ENCODE measurements at places on chromosomes 5 and 9.
A peak's percentile ranks its signal among the peaks of the same experiment; 100 is the strongest.

GRCh38 chr5:167336161-167336560 is 955.3 kb upstream of the WWC1 start:
- no peak for DNase-seq

GRCh38 chr5:111975133-111975532 is 218.1 kb upstream of the NREP start:
- DNase-seq: no peak

DNA sequence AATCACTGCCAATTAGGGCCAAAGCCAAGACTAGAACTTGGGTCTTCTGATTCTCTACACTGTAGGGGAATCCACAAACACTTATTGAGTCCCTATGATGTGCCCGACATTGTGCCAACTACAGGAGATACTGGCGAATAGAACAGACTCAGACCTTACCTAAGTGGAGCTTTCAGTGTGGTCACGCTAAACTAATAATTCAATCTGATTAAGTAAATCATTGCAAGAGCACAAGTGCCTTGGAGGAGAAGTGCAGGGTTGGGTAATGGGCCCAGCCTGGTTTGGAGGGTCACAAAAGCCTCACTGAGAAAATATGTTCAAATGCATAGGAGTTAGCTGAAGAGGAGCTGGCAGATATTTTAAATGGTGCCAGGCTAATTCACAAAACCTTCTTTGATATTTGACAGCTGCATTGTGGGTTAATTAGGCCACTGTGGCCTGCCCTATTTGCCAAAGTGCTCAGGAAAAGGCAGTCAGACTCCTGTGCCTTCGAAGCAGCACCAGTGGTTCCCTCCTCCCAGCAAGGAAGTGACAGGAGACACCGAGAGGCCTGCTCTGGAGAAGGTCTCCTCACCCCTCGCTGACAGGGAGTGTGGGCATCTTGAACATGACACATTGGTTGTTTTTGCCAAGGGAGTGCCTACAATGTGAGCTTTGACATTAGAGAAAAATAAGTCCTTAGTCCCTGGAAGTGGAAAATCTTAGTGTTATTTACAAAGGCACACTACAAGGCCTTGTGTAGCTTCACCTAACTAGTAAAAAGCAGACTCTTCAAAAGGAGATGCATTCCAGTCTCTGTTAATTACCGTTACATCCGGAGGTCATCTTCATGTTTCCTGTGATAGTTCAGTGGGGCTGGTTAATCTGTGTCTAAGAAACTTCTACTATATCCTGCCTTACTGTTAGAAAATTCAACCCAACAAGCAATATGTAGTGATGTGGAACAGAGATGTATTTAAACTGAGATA is 24.1 kb upstream of the TRAF1 start:
- DNase-seq: no peak

GRCh38 chr5:6705088-6705487 is 8.1 kb upstream of the TENT4A start:
- DNase-seq: no peak

- no peak for DNase-seq
Measured at GRCh38 chr5:45189481-45189880, 380.7 kb downstream of the MRPS30 start.

DNA sequence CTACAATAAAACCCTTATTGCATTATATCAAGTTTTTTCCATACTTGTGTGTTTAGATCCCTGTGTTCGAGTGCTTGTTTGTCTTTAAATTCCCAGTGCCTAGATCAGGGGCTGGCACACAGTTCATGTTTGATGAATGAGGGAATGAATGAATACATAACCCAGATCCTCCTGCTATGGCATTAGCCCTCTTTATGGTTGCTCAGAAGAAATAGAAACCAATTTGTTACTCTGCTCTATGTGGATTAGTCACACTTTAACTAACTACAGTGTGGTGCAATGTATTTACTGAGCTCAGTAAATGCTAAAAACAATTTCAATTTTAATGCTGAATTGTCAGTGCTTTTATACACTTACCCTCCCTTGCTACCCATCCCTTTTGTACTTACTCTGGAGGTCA is 16.4 kb upstream of the GALNT10 start:
- no peak for DNase-seq

DNA sequence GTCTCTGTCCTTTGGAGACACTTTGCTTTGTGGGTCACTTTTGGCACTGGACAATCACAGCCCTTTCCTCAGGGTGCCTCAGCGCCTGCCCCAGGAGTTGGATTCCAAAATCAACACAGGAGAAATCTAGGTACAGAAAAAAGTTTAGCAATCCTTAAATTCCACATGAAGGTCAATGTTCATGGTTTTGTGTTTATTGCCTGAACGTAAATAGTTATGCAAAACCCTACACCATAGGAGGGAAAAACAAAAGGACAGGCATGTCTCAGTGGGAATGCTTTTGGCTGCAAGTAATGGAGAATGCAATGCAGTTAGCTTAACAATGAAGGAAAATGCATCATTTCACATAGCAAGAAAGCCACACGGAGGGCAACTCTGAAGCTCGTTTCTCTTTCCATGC is 6.5 kb upstream of the HMCN2 start:
- DNase-seq: no peak

DNA sequence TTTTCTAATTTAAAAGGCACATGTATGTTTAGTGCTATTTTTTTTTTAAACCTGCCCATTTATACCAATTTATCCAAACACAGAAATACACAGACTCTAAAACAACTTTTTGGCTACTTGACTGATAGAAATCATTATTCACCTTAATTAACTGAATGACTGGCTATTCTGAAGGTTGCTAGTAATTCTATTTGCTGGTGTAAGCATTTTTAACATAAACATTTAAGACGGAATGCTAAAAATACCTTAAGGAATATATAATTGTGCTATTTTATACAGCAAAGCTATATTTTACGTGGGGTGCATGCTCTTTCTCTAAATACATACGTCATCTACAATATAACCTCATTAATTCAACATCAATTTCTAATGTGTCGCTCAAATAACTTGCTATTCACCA is 14.9 kb downstream of the GLIS3 start:
- no peak for DNase-seq

- DNase-seq: no peak
Measured at GRCh38 chr5:32428426-32428825, 16.1 kb downstream of the ZFR start.

GRCh38 chr9:109912726-109913460 is 132.9 kb downstream of the PALM2AKAP2 start:
- DNase-seq: no peak

DNA sequence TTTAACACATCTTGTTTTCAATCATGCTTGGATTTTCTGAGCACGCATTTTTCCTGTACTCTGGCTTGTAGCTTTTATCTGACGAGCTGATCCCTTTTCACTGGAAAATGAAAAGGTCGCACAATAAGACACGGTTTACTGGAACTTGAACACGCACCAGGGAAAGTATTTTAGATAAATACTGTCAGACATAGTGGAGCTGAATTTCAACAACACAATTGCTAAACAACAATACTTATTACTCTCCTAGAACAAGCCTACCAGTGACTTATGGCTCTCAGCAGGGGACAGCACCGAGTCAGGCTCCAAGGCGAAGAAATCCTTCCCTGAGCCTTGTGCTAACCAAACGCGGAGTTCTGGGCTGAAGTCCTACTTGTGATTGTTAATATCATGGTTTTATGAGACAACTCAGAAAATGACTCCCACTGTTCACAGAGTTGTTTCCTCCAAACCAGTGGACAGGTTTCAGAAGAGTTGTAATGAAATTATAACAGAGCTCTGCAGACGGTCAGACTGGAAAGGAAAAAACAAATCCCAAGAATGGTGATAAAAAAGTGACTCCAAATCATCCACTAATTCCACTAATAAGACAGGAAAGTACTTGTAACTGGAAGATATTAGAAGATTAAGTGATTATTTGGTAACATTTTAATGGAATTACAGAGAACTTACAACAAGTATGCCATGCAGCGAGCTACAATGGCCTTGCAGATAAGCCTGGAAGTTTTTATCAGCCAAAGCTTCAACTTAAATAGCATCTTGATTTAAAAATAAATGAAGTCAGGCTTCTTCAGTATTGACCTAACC is 359.6 kb downstream of the EBF1 start:
- no peak for DNase-seq

GRCh38 chr5:72519111-72519510 is 11.9 kb upstream of the ZNF366 start:
- no peak for DNase-seq

GRCh38 chr5:65668696-65669095 is 43.9 kb downstream of the SHLD3 start:
- DNase-seq: no peak

GRCh38 chr5:67639313-67639712 is 442.7 kb upstream of the CD180 start:
- DNase-seq: no peak

DNA sequence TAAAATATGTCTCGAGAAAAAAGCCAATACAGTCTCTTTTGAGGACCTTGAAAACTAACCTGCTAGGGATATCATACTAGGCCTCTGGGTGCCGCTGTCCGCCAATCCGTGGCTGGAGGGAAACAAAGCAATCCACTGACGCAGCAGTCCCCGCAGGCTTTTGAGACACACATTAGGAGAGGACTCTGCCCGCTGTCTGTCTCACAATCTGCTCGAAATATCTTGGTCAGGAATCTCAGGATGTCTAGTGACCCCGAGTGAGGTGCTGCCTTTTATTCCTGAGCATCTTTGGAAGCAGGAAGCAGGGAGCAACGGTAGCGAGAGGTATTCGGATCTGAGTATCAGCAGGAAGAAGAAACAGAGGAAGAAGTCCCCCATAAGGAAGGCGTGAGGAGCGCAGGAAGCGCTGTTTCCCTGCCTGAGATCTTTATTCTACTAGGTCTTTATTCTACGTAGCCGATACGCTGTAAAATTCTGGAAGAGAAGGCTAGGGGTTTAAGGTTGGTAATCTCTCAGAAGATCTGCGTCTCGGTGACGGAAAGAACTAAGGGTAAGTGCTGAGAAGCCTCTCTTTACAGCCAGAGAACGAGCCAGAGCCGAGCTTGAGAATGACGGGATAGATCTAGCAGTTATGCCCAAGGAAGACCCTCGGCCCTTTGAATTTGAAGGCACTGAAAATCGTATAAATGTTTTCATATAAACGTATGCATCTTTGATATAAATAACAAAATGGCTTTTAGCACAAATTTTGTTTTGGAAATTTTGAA is 4.0 kb upstream of the PCDHGA1 start:
- DNase-seq: peak; percentile 61

DNA sequence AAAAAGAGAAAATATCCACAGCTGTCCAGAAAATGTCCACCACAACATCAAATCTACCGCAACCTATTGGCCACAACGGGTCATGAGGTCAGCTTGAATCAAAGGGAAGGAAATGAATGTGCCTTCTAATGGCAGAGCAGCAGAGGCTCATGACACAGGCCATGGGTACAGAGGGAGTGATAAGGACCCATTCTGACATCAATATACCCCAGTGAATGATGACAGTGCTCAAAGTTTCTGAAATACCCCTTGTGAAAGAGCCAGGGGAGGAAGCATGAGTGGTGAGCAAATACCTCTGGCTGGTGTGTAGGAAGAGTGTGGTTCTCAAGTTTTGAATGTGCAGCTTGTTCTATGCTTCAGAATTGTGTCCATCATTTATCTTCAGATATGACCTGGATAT is 348.2 kb downstream of the IRX1 start:
- DNase-seq: no peak

DNA sequence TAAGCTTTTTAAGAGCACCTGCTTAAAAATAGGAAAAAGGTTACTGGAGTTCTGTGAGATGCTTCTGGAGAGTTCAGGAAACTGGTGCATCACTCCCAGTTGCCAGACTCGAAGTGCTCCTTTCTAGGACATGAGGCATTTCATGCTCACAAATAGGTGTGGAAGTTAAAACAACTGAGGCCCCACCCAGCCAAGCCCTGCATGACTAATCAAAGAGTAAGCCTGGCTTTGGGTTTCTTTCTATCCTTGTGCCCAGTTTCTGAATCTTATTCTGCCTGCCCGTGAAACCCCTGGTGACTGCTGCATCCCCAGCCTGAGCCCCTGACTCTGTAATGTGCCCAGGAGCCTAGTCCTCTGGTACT is 7.7 kb downstream of the SPINK9 start:
- DNase-seq: no peak

GRCh38 chr5:37615184-37615583 is 224.7 kb downstream of the GDNF start:
- no peak for DNase-seq

DNA sequence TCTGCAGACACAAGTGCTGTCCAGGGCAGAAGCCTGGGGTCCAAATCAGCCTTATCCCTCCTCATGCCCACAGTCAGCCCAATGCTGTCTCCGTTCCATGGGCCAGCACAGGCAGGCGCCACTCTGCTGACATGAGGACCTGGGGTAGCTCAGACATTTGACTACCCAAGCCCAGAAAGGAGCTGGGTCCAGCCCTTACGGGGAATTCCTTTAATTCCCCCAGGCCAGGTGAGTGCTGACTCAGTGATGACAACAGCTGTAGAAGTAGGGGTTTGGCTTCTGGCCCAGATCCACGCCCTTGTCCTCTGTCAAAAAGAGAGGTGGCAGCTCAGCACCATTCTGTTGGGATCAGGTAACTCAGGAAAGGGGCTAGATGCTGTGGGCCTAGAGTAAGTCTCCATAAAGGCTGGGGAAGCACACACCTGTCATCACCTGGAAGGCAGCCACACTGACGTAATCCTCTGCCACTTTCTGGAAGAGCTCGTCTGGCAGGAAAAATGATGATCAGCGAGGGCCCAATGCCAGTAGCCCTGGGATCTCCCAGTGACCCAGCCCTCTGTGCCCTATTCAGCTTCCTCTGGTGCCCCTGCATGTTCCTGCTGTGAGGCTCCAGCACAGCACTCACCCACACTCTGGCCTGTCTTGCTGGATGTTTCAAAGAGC is 1.9 kb downstream of the RAB24 start:
- no peak for DNase-seq

DNA sequence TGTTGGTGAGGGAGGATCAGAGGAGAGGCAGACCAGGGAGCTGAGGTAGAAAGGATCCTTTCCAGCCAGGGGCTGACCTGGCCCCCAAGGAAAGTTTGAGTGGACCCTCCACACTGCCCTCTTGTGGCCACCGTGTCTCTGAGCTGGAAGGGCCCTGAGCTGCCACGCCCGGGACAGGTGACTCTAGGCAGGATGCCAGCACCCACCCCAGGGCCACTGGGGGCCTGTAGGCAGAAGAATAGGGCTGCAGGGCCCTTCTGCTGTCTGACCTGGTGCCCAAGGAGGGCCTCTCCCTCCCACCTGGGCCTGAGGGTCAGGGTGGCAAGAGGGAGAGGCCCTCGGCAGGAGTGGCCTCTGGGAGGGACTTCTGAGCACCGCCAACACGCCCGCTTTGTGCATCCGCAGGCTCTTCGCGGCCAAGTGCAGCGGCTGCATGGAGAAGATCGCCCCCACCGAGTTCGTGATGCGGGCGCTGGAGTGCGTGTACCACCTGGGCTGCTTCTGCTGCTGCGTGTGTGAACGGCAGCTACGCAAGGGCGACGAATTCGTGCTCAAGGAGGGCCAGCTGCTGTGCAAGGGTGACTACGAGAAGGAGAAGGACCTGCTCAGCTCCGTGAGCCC is 76.8 kb downstream of the LMX1B start:
- peak; percentile 27 for DNase-seq

- no peak for DNase-seq
Measured at GRCh38 chr9:124183772-124184171, 74.0 kb upstream of the NEK6 start.

Measured in effector CD4-positive, alpha-beta T cell (primary cell).